Stimulated activated CD4-positive, alpha-beta T cell treated with anti-CD3 and anti-CD28 coated beads, Interleukin-1b, Interleukin-23, amount 100 ng/mL, for 4 hours (primary cell): ENCODE measurements at places on chromosomes 3 and 15.

DNA sequence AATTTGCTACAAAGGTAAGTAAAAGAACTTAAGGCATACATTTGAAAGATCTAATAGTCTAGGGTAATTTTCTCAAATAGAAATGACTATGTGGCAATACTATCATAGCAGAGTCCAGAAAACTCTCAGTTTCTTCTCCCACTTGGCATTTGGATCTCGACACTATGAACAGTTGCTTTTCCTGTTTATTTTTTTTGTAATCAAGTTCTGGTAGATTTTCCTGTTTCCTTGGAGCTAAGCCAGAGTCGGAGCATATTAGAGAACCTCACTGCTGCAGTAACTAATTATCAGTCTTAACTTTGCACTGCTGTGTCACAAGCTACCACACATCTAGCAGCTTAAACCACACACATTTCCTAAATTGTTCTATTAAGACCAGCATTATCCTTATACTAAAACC is 44.9 kb upstream of the ZNF385D start:
- no peak for DNase-seq

DNA sequence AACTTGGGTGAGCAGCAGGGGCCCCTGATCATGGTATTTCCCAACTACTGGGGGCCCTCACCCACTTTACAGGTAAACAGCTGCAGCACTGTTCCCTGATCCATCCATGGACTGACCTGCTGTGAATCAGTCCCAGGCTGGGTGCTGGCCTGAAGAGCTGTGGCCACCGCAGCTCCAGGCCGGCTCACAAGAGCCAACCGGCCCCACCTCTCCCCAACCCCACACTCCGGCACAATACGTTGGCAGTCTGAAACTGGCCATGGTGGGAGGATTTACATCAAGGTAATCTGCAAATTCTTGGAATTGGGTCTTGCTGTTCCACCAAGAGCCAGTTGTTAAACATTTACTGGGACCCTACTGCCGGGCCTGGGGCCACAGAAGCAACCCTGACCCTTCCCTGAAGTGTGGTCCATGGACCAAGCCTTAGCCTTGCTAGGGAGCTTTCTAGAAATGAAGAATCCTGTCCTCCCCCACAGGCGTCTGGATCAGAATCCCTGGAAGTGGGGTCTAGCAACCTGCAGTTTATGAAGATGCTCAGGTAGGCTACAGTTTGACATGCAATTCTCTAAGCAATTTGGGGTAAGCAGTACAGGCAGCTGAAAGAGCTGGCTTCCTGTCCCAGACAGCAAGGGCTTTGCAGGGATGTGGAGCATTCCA is 3.7 kb downstream of the SLC6A20 start:
- no peak for DNase-seq

- no peak for DNase-seq
Observed at GRCh38 chr3:40071683-40072238, 237.7 kb upstream of the EIF1B start.

DNA sequence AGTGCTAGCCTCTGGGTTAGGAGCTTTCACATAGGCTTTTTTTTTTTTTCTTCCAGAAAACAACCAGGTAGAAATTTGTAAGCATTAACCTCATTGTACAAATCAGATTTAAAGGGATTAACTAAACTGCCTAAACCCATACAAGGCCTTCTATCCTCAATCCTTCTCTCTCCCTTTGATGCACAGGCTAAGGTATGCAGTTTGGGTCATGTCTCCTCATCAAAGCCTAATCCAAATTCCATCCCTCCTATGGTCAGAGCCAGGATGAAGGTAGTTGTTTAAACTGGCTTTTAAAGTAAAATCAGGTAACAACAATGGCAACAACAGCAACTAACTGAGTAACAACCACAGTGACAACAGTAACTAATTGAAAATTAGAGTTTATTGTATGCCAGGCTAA is 115.6 kb upstream of the SOX2 start:
- no peak for DNase-seq
